ENCODE measurements at places on chromosomes 12 and 14.

DNA sequence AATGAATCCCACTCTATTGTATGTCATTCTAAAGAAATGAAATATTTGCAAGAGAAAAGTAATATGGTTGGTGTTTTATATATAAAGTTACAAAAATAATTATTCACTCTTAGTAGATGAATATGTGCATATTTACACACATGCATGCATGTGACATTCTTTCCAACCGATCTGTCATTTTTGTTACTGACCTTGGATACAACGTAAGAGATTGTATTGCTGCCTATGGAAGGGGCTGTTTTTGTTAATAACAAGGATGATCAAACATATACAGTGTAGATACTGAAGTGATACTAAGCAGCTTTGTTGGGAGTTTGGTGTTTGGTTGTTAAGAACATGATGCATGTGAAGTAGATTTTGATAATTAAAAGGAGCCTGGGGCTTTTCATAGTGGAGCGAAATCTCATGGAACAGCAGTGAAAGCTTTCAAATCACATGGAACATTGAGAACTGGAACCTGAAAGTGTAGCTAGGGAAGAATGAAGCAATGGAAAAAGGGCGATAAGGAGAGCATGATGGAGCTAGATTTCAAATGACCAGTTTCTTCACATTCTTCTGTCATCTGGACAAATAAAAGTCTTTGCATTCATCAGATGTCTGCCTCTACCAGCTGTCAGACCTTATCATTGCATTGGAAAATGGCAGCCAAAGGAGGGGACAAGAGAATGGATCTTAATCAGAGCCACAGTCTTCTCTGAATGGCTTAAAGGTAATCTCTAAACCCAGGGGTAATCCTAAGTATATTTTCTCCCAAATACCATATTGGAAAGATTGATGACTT is 10.0 kb downstream of the BORCS5 start:
- no peak for DNase-seq

GRCh38 chr12:53560351-53560750 is 53.1 kb upstream of the NPFF start:
- no peak for DNase-seq

- peak; percentile 57 for DNase-seq
Measured at GRCh38 chr14:89702073-89702875, 252.3 kb downstream of the EFCAB11 start.

DNA sequence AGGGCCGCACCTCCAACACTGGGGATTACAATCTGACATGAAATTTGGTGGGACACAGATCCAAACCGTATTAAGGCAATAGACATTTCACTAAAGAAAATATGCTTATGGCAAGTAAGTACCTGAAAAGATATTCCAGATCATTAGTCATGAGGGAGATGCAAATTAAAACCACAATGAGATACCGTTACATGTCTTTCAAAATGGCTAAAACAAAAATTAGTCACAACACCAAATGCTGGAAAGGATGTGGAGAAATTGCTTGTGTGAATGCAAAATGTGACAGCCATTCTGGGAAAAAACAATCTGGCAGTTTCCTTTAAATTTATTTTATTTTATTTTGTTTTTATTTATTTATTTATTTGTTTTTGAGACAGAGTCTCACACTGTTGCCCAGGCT is 82.3 kb upstream of the PTGDR start:
- DNase-seq, result no peak

DNA sequence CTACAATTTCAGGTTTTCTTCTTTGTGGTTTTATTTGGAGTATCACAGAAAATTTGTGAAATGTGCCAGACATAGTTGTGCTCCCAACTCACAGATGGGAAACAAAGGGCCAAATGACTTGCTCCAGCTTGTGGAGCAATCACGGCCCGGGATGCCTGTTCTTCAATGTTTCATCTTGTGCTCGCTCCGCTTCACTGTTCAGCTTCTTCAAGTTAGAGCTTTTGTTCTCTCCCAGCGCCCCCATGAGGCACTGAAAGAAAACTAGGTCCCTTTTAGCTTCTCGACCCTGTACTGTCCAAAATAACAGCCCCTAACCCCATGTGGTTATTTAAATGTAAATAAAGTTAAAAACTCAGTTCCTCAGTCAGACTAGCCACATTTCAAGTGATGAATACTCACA is 187.9 kb upstream of the STXBP6 start:
- no peak for DNase-seq

DNA sequence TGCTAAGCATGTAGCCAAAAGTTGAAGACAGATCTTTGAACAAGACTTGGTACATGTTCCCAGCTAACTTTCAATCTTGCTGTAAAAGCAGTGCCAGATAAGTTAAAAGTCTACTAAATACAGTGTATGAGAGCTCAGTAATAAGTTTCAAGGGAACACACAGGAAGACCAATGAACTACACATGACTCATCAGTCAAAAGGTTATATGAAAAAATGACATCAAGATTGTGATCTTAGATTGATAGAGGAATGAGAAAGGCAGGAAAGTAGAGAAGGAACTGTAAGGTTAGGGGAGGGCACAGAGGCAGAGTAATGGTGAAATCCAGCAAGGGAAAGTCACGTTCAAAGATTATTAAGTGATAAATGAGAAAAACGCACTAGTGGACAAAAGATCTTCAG is 249.9 kb upstream of the FLRT2 start:
- DNase-seq, result no peak

DNA sequence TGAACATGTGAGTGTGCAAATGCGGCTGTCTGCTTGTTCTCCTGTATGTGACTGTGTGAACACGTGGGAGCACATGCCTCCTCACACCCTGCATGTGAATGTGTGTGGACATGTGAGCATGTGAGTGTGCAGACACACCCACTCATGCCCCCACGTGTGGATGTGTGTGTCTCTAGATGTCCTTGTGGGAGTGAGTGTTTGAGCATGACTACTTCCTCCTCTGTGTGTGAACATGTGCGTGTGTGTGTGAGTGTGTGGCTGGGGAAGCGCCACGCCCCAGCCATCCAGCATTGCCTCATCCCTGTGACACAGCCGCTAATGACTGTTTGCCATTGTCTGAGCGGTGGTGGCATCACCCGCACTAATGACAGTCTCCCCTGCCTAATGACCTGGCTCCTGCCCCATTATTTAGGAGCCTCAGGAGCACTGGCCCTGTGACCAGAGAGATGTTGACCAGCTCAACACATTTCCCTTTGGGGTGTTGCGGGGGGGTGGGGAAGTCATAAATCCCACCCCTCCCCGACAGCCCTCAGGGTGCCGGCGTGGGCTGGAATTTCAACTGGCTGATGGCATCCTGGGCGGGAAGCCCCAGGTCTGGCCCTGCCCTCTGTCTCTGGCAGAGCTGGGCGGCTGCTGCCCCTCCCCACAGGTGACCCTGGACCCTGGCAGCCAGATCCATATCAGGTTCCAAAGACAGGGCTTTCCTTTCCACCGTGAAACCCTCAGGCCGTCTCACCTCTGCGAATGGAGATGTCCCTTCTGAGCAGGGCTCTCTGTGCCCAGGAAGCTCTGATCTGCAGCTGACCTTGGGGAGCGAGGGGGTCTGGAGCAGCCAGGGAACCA is 11.5 kb upstream of the KRT80 start:
- peak; percentile 30 for DNase-seq

- DNase-seq, result no peak
Measured at GRCh38 chr14:56798447-56799342, 11.6 kb downstream of the OTX2 start.

DNA sequence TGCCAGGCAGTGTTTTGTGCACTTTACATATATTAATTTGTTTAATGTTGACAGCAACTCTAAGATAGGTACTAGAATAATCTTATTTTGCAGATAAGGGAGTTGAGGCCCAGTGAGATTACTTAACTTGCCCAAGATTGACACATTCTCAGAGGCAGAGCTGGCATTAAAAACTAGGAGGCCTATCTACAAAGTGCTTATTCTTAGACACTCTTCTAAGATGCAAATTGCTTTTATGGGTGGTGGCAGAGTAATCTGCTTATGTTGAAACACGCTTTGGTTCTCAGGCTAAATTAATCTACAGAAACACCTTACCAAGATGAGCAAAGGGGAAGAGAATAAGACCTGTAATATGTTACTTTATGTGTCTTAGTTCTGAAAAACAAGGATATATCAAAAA is 7.2 kb downstream of the MGP start:
- DNase-seq, result no peak

DNA sequence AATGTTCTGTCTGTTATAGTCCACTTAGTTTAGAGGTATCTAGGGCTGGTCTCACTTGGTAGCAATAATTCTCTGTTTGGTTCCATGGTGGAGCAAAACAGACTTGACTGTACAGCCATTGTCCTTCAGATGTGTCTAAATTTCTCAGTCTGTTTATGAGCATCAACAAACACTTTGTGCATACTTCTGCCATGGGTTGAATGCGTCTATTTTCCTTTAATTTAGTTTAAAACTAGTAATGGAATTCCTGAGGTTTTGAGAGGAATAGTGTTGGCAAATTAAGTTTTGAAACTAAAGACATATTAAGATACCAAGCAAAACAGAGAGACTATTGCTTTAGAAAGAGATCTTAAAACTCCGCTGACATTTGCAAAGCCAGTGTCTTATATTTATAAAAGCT is 22.6 kb downstream of the FRS2 start:
- no peak for DNase-seq

GRCh38 chr12:65121956-65122469 is 908 bp upstream of the WIF1 start:
- DNase-seq, result no peak

GRCh38 chr14:105149146-105149781 is 19.3 kb downstream of the JAG2 start:
- DNase-seq, result no peak

DNA sequence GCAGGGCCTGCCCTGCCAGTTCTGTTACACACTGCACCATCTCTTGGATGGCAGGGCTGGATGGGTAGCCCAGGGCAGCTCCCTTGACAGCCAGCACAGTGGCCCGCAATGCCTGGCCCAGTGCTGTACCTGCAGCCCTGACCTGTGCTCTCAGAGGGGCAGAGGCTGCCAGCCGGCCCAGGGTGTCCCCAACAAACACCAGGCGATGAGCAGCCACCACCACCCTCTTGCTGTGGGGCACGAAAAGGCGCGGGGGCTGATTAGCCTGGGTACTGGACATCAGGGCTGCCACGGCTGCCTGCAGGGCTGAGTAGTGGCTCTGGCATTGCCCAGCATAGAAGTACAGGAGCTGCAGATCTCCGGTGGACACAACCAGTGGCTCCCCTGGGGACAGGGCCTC is 4.6 kb upstream of the SLC22A17 start:
- no peak for DNase-seq

DNA sequence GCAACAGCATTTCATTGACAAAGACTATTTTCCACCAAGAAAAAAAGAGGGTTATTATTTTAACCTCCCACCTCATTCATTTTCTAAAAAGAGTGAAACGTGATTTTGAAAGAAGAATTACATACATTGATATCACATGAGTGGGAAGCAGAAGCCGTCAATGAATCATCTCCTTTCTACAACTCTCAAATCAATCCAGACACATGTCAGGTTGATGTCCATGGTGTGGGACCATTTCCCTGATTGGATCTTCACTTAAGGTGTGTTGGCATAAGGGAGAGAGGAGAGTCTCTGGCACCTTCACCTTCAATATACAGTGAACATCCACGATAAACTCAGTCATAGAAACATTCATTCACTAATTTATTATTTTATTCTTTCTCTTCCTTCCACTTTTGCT is 1095.1 kb downstream of the BCL11B start:
- DNase-seq, result peak; percentile 36

GRCh38 chr12:11758087-11758486 is 108.6 kb downstream of the ETV6 start:
- no peak for DNase-seq

- DNase-seq, result no peak
Measured at GRCh38 chr14:91035855-91036254, 24.6 kb downstream of the RPS6KA5 start.

GRCh38 chr14:93944348-93945069 is 17.4 kb downstream of the FAM181A start:
- no peak for DNase-seq

GRCh38 chr14:70662080-70662479 is 20.4 kb downstream of the TTC9 start:
- DNase-seq, result no peak

- DNase-seq, result no peak
Measured at GRCh38 chr12:71541583-71541982, 102.0 kb downstream of the LGR5 start.

- no peak for DNase-seq
Measured at GRCh38 chr12:56146492-56147460, 5.6 kb upstream of the MYL6B start.

DNA sequence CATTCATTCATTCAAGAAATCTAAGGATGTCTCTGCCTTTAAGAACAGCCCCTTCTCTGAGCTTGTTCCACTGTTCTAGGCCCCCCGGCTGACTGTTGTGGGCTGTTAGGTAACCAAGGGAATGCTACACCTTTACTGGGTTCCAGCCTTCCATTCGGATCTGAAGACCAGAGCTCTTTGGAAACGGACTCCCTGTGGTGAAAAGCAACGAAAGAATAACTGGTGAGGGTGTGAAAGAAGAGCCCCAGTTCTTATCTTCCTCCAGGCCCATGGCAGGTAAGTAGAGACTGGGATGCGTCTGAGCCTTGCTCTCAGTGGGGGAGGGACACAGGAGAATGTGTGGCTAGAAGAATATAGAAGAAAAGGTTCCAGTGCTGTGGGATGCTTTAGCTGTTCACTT is 207.4 kb downstream of the TMEM132D start:
- no peak for DNase-seq

GRCh38 chr12:31214626-31215517 is 111.1 kb downstream of the SINHCAF start:
- DNase-seq, result no peak

DNA sequence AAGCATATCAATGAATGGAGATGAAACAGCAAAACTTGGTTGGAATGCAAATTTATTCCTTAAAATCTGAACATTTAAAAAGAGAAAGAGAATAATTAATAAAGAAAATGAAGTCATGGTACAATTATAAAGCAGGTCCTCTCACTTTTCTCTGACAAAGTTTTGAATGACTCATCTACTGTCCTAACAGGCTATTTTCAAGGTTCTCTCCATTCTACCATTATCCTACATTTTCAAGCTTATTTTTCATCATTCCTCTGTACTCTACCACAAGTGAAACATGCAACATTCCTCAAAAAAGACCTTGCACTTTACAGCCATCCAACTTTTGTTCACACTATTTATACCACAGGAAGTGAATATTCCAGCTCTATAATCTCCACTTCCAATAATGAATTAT is 36.9 kb upstream of the AP4S1 start:
- no peak for DNase-seq

Measured in activated T-cell treated with anti-CD3 and anti-CD28 coated beads, Interleukin-2, amount 50 U/mL, for 48 hours (primary cell).